ENCODE measurements at places on chromosomes 12 and 14.

DNA sequence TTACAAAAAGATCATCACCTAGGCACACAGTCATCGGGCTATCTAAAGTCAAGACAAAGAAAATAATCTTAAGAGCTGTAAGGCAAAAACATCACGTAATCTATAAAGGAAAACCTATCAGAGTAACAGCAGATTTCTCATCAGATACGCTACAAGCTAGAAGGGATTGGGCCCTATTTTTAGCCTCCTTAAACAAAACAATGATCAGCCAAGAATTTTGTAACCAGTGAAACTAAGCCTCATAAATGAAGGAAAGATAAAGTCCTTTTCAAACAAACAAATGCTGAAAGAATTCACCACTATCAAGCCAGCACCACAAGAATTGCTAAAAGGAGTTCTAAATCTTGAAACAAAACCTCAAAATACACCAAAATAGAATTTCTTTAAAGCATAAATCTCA lies 191.6 kb upstream of the BMP4 start:
- DNase-seq = no peak

- DNase-seq = no peak
Measured at GRCh38 chr14:87601036-87601435, 391.9 kb downstream of the GALC start.

DNA sequence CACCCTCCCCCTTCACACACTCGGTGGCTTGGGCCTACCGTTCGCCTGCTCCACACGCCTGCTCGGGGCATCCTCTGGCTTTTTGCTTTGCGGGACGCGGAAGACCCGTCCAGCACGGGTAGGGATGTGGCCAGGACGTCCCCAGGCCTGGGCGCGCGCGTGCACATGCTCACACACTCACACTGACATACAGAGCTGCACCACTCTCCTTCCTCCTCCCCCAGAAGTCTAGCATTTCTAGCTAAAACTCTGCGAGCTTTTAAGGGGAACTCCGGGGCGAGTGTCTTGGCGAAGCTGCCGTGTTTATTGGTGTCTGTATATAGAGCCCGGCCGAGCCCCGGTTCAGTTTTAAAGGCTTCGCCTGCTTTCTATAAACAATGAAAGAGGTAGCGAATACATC lies 5.0 kb downstream of the TBX5 start:
- no peak for DNase-seq

DNA sequence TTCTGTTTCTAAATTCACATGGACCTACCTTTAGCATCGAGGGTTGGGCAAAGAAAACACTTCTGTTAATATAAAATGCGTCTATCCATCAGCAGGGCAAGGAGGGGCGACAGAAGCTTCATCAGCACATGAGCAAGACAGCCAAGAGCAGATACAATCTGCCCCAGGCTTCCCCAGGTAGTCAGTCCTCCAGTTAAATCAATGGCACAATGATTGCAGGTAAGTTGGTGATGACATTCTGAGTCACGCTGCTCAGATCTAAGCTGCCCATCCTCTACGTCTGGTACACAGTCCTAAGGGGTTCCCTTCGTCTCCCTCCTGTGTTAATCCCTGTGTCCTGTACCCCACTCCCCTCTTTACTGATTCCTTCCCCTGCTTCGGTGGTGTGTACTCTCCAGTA lies 38.8 kb downstream of the MAP3K9 start:
- no peak for DNase-seq

All from stimulated activated CD8-positive, alpha-beta memory T cell treated with anti-CD3 and anti-CD28 coated beads, Interleukin-2, amount 100 ng/mL, for 48 hours (primary cell).